ENCODE measurements at places on chromosomes 13 and 19.

- DNase-seq, result no peak
Observed at GRCh38 chr13:29975283-29975682, 124.9 kb upstream of the UBL3 start.

DNA sequence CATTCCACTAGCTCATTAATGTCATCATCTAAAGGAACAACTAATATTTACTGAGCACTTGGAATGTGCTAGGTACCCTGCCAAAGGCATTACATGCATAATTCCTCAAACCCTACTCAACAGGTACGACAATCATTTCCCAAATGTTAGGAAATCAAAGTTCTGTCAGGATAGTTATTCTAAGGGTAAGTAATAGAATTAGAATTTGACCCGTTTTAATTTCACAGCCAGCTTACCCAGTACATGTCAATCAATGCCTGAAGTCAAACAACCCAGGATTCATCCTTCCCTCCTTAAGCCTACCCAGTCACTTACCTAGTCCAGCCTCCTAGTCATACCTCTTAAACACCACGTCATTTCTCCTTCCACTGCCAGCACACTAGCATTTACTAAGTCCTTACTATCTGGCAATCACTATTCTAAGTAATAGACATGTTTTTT is 2.4 kb downstream of the LNX2 start:
- no peak for DNase-seq

DNA sequence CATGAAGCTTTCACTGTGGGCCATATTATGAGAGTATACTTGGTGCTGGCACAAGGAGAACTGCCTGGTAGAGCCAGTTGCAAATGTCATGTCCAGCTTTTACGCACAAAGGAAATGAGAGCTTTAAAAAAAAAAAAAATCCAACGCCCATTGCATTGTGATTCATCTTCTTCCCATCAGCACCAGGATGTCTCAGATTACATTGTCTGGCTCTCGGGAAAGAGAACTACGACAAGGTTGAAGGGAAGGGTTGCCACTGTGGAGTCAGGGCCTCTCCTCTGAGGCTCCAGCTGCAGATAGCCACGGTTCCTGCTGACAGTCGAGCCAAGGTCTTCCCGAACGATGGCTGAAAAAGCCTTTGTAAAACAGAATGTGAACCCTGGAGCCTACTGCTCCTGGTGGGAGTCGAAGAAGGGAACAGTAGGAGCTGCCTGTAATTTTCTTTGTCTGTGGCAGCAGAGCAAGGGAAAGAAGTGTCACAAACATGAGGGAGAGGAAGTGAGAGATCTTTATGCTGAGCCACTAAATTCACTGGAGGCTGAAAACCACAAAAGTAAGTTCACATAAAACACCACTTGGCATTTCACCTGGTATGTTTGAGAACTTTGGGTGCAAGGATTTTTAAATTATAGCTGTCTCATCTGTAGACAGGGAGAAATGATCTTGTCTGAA is 704.7 kb downstream of the DIAPH3 start:
- no peak for DNase-seq

GRCh38 chr19:3375221-3376090 is 9.1 kb downstream of the NFIC start:
- DNase-seq, result peak; percentile 90

DNA sequence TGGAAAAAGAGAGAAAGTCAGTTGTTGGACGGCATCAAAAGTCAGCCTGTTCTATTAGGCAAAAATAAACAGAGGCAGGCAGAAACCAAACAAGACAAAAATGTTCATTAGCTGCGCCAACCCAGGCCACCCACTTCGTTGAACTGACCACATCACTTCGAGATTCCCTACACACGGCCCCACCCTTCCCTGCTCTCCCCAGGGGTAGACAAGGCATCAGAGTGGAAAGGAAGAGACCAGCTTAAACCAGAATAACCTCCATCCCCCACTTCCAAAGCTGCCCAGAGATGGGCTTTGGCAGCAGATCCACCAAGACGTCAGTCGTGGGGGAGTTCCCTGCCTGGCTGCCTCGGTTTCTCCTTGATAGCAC is 204.6 kb upstream of the TSHZ3 start:
- no peak for DNase-seq

DNA sequence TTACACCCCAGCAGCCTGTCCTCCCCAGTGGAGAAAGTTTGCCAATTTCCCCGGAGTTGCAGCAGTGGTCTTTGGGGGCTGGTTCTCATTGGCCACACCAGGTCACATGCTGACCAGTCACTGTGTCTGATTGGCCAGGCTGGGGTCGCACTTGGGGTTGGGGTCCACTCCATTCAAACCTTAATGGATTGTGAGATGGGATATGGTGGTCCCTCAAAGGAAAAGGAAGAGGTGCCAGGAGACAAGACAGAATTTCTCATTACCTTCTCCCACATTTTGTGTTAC is 3.4 kb downstream of the PPM1N start:
- DNase-seq, result peak; percentile 35

GRCh38 chr13:69975496-69975895 is 132.1 kb upstream of the ATXN8OS start:
- DNase-seq, result no peak

GRCh38 chr19:12784394-12784870 is 6.9 kb upstream of the JUNB start:
- DNase-seq, result no peak

DNA sequence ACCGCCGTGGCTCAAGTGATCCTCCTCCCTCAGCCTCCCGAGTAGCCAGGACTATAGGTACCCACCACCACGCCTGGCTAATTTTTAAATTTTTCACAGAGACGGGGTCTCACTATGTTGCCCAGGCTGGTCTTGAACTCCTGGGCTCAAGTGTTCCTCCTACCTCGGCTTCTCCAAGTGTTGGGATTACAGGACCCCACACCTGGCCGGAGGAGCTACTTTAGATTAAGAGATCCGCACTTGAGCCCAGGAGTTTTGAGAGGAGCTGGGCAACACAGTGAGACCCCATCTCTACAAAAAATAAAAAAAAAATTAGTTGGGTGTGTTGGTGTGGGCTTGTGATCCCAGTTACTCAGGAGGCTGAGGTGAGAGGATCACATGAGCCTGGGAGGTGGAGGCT is 9.0 kb upstream of the ZNF460 start:
- no peak for DNase-seq

All from SK-N-SH (cell line).